AG10803 (cell line): ENCODE measurements at places on chromosomes 16 and 17.

GRCh38 chr17:70521821-70522256 lies 352.5 kb downstream of the KCNJ2 start:
- DNase-seq = no peak

DNA sequence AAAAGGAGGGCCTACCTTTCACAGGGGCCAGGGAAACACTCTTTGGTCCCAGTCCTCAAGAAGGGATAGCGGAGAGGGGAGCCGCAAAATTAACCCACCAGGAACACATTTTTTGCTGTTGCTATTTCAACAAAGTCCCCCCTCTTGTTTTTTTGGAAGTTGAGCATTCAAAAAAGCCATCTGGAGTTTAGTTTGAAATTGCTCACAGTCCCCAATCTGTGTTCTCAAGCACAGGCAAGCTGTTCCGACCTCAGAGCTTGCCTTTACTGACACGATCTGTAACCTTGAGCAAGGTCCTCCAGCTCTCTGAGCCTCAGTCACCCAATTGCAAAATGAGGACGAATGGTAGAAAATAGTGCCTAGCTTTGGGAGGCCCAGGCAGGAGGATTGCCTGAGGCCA lies 131.1 kb downstream of the ZNF423 start:
- DNase-seq = no peak

- DNase-seq = peak; percentile 83
These were observed 183.6 kb upstream of the PMFBP1 start for GRCh38 chr16:72355561-72355960.

DNA sequence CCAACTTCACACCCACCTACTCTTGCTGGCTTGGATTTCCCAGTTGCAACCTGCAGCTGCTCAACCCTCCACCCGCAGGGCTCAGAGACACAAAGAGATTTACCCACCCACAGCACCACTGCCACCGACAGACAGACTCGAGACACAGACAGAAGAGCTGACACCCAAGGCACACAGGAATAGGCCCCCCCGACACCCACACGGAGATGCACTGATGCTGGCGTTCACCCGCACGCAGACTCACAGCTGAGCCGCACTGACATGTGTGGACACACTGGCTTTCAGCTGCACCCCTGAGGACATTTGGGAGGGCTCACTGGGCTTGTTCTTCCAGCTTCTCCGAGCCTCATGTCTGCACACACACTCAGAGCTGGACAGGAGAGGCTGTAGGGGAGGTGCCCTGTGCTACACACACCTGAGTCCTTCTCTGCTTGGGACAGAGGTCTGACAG lies 8.2 kb downstream of the STX1B start:
- DNase-seq = no peak

DNA sequence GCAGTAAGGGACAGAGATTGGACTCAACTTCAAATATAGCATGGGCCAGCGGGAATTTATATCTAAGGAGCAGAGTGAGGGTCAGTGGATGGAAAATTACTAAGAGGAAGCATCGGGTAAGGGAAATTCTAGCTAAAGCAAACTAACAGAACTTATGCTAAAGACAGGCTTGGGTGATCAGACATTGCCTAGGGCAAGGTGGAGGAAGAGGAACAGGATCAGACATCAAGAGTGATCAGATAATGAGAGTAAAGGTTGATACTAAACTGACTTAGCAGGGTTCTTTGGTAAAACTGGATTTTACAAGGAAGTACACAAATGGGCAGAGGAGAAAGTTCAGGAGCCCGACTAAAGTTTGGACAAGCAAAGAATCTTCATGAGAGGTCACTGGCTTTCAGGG lies 86.3 kb upstream of the TOM1L1 start:
- DNase-seq = no peak

DNA sequence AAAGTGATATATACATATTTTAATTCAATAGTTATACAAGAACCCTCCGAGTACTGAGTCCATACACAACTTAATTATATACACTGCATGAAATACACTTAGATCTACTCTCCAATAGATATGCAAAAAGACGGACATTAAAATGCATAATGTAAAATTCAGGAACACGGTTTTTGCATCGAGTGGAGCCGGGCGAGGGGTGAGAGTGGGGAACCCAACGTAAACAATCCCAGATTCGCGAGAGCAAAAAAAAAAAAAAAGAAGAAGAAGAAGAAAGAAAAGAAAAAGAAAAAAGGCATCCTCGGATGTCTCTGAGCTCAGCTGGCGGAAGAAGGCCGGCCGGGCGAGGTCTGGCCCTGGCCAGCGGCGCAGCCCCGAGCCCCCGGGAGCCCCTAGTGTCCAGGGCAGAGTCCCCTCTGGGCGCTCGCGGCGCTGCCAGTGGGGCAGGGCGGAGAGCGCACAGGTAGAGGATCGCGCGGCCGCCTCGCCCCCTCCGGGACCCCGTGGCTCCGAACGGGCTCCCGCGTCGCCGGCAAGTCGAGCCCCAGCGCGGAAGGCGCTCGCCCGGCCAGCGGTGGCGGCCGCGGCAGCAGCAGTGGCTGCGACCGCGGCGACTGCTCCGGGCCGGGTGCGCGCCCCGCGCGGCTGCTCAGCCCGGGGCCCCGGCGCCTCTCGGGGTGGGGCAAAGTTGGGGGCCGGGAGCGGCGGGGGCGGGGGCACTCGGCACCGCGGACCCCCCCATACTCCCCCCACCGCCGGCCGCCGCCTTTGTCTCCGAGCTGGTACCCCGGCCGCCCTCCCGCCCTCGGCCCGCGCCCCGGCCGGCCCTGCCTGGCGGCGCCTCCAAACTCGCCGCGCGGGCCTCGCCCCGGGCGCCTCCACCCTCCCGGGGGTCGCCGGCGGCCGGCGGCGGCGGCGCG lies 9.6 kb upstream of the ZFHX3 start:
- DNase-seq = no peak

- no peak for DNase-seq
These were observed 39.6 kb downstream of the WSB1 start for GRCh38 chr17:27333410-27333980.

DNA sequence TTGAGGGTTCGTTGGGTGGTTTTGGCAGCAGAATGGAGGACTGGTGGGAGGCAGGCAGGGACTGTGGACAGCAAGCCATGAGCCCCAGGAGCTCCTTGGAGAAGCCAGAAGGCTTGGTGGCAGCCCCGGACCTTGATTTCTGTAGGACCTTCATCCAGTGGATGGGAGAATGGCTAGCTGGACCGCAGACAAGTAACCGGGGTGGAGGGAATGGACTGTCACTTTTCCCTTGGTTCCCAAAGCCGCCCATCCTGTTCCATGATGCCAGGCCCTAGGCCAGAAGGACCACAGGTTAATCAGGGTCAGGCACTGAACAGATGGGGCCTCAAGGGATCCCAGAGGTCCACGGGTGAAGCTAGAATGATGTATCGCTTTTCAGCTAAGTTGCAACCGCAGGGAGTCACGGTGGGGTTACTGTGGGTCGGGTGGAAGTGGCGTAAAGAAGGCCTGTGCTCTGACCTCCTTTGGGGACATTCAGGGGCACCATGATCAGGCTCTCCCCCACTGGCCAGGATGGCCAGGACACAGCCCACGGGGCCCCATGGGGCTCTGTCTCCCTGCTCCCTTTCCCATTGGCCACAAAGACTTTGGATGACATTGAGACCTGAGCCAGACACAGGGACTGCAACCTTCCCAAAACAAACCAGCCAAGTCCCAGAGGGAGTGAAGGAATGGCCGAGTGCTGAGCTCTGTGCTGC lies 66.9 kb upstream of the MRTFB start:
- no peak for DNase-seq

- DNase-seq = no peak
These were observed 251.3 kb downstream of the HS3ST3A1 start for GRCh38 chr17:13350466-13350865.

DNA sequence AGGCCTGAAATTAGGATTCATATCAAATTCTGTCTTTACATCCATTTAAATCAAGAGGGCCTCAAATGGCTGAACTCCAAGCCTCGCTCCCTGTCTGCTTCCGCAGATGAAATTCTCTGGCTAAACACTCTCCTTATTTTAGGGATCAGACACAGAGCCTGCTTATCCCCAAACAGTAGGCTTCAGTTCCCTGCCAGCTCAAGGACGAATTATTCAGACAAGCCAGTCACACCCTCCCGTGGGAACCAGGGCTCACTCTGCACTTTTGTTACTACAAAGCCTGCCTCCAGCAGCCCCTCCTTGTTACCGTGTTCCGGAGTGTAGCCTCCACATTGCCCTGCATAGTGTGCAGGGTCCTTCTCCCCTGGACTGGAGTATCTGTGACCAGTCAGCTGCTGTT lies 46.6 kb upstream of the LCMT1 start:
- no peak for DNase-seq

- no peak for DNase-seq
These were observed 22.6 kb upstream of the MAPK3 start for GRCh38 chr16:30145657-30146056.

- DNase-seq = no peak
These were observed 8.2 kb downstream of the TPSG1 start for GRCh38 chr16:1216681-1217400.

DNA sequence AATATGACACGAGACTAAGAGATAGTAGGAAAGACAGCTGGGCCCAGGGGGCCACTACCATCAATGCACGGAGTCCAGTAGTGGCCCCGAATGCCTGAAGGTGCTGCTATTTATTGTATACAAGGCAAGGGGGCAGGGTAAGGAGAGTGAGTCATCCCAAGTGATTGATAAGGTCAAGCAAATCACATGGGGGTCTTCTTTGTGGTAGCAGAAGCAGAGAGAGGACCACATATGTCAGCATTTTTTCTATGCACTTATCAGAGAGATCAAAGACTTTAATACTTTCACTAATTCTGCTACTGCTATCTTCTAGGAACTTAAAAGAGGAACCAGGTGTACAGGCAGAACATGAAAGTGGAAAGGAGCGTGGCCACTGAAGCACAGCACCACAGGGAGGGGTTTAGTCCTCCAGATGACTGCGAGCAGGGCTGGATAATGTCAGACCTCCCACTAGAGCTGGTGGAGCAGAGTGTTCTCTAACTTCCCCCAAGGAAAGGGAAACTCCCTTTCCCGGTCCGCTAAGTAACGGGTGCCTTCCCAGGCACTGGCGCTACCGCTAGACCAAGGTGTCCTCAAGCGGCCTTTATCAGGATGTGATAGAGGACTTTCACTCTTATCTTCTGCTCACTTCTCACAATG lies 26.4 kb upstream of the ARL4D start:
- no peak for DNase-seq

DNA sequence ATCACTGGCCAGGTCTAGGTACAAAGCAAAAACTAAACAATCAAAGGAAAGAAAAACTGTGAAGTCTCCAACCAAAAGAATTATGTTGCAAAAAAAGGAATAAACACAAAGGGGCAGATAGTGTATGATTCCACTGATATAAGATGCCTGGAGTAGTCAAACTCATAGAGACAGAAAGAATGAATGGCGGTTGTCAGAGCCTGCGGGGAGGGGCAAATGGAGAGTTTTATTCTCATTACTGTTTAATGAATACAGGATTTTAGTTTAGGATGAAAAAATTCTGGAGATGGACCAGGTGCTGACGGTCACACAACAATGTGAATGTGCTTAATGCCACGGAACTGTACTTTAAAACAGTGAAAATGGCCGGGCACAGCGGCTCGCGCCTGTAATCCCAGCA lies 20.7 kb downstream of the STAT5B start:
- DNase-seq = no peak

- peak; percentile 26 for DNase-seq
These were observed 22.0 kb downstream of the EARS2 start for GRCh38 chr16:23534868-23535860.

DNA sequence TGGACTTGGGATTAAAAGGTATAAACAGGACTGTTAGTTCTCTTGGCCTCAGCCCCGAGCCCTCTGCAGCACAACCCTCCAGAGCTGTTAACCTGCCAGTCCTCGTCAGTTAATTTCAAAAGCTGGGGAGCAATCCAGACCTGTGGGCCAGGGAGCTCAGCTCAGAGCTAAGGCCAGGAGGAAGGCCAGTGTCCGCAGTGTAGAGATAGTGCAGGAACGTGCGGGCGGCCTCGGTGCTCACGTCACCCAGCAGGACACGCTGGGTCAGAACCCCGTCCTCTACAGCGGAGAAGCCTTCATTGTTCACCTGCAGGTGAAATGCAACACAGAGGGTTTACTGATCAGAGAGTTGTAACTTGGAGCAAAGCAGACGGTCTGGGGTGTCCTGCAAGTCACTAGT lies 15.4 kb upstream of the NLRC3 start:
- no peak for DNase-seq

DNA sequence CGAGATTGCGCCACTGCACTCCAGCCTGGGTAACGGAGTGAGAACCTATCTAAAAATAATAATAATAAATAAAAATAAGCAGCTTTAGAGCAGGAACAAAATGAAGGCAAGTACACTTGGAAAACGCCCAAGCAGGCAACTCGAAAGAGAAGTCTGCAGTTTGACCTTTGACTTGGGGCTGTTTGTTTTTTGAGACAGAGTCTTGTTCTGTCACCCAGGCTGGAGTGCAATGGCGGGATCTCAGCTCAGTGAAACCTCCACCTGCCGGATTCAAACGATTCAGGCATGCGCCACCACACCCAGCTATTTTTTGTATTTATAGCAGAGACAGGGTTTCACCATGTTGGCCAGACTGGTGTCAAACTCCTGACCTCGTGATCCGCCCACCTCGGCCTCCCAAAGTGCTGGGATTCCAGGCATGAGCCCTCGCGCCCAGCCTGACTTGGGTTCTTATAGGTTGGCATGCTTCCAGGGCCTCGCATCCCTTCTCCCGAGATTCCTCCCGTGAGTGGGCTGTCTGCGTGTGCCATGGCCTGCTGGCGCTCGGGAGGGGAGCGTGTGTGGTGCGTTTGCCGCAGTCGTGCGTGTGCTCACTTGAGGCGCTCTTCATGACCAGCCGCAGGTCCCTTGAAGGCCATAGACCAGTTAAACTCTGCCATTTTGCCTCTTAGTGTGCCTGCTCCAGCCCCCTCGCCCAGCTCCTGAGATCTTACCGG lies 18.4 kb upstream of the UBE2I start:
- DNase-seq = no peak

GRCh38 chr17:561116-561515 lies 153.5 kb downstream of the VPS53 start:
- DNase-seq = peak; percentile 43

DNA sequence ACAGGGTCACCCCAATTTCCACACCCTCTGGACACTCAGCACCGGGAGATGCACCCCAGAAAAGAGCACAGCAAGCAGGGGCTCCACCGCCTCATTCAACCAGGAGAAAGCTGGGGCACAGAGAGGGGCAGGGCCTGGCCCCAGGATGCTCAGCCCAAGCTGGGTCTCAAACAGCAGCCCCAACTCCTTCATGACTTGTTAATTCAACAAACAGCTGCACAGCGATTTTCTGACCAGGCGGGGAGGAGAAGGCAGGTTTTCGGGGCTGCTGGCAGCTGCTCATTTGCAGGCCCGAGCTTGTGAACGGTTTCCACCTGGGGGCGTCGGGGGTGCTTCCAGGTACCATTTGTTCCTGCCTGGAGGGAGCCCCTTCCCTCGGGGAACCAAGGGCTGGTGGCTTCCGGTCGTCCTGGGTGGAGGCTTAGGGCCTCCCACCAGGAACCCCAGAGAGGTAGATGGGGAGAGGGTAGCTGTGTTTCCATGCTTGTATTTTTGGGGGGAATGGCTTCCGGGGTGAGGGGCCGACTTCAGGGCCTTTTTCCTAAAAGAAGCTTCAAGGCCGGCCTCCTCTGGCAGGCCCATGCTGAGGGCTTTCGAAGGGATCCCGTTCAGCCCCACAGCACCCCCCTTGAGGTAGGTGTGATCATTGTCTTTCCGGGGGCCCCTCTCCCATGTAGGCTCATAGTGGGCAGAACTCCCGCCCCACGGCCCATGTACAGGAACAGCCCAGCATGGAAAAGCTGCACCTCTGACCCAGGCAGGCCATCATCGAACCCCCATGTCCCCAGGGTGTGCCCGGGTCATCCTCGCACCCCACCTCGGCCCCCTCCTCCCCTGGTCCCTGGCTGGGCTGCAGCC lies 191.6 kb upstream of the GSE1 start:
- no peak for DNase-seq

- DNase-seq = no peak
These were observed 676.6 kb downstream of the CDH11 start for GRCh38 chr16:64445245-64445644.

- DNase-seq = no peak
These were observed 1.6 kb upstream of the CDH5 start for GRCh38 chr16:66364959-66365306.
